ENCODE measurements at places on chromosomes 2 and 18.

- peak; percentile 92 for DNase-seq
These were observed 21.9 kb downstream of the APCDD1 start for GRCh38 chr18:10476338-10476791.

- DNase-seq = no peak
These were observed 13.2 kb upstream of the NCK2 start for GRCh38 chr2:105731511-105731910.

DNA sequence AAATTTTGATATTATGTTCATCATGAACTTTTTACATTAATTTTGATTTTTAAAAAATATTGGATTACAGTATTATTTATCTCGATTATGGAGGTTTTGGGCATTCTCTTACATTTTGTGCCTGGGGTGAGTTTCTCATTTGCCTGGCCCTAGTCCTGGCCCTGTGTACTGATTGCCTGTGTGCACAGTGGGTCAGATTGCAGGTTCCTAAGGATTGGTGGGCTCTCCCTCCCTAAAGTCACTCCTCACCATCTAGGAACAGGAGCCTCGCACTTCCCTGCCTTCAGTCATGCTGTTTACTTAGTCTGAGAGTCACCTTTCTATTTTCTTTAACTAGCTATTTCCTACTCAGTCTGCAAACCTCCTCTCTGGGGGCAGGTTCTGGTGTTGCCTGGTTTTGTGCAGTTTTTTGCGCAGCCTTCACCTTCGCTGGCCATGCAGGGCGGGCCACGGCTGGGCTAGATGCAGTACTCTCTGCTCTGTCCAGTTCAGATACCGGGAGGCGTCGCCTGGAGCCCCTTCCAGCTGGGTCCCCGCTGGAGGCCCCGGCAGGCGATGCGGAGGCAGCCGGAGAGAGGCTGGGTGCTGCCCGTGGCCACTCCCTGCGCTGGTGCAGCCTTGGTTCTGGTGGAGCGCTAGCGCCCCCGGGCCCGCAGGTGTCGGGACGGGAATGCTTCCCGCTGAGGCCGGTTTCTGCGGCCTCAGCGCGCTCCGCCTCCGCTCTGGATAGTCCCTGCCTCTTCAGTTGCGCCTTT is 23.3 kb upstream of the MC5R start:
- DNase-seq = no peak

GRCh38 chr2:45024600-45025291 is 15.5 kb upstream of the SIX2 start:
- DNase-seq = no peak

GRCh38 chr18:8601277-8602032 is 7.8 kb upstream of the RAB12 start:
- no peak for DNase-seq

- no peak for DNase-seq
These were observed 4.1 kb downstream of the FIGN start for GRCh38 chr2:163731735-163732134.

DNA sequence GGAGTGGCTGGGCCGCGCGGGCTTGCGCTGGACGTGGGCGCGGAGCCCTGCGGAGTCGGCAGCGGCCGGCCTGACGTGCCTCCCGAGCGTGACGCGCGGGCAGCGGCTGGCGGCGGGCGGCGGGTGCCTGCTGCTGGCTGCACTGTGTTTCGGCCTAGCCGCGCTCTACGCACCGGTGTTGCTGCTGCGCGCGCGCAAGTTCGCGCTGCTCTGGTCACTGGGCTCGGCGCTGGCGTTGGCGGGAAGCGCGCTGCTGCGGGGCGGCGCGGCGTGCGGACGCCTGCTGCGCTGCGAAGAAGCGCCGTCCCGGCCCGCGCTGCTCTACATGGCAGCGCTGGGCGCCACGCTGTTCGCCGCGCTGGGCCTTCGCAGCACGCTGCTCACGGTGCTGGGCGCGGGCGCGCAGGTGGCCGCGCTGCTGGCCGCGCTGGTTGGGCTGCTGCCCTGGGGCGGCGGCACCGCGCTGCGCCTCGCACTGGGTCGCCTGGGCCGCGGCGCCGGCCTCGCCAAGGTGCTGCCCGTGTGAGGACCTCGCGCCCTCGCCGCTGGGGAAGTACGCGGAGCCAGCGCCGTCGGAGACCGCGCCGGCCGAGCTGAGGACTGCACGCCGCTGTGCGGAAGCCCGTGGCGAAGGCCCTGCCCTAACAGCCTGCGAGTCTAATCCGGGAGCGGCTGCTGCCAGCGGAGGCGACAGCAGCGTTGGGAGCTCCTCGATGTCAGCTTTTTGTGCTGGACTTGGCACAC is 526 bp downstream of the SFT2D3 start:
- no peak for DNase-seq
